Stimulated activated naive CD4-positive, alpha-beta T cell treated with Interleukin-2 at 50 U/mL for 16 hours (primary cell): ENCODE measurements at places on chromosomes 4 and X.

DNA sequence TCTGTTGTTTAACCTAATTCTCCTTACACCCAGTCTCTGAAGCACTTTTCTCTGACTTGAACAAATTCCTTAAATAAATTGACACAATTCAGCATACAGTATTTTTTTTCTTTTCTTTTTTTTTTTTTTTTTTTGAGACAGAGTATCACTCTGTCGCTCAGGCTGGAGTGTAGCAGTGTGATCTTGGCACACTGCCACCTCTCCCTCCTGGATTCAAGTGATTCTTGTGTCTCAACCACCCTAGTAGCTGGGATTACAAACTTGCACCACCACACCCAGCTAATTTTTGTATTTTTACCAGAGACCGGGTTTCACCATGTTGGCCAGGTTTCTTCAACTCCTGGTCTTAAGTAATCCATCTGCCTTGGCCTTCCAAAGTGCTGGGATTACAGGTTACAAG is 1498.1 kb upstream of the PCDH10 start:
- no peak for DNase-seq

- DNase-seq, result no peak
Observed at GRCh38 chrX:103477496-103477895, 41.8 kb downstream of the RAB40A start.

- no peak for DNase-seq
Observed at GRCh38 chr4:100547541-100548199, 29.8 kb upstream of the EMCN start.

GRCh38 chr4:7843831-7844593 is 95.6 kb downstream of the AFAP1 start:
- DNase-seq, result peak; percentile 65
